Omental fat pad (tissue), 4 donors: ENCODE measurements at places on chromosomes 6 and 20. TPM values are rescaled to one million over a fixed set of nuclear protein-coding genes. Genes with fewer than 3 reads are reported as not detected.
A peak's percentile ranks its signal among the peaks of the same experiment; 100 is the strongest.

The SLPI gene
- total RNA-seq = 505 TPM

The RBBP8NL gene
- not detected for total RNA-seq

The ENPP1 gene
- total RNA-seq = 60.8 TPM

GRCh38 chr20:37283530-37284195 lies 5.8 kb upstream of the MANBAL start:
- no peak for DNase-seq

DNA sequence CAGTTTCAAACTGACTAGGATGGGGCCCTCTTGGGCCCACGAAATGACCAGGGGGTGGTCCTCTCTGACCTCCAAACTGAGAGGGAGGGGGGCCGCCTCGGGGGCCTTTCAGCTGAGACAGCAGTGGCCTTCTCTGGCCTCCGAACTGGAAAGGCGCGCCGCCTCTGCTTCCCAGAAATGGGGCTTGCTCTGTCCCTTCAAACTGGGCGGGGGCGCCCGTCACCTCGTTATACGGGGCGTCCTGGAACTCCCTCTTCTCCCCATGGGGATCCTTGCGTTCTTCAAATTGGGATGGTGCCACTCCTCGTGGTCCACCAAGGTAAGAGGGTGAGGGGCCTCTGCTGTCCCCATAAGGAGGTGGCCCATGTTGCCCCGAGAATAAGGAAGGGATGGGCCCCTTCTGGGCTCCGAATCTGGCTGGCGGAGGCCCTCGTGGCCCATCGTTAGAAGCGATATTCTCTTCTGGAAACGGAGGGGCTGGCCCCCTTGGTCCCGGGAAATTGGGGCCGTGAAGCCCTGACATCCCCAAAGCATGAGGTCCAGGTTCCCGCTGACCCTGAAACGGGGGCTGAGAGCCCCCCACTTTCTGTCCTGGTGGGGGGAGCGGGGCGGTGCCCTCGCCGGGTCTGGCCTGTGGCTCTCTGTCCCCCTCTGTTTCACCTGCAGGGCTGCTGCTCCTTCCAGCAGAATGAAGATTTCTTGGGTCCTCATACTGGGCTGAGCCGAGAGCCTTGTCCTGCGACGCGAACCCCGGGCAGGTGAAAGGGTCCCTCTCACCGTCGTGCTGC lies 18.7 kb upstream of the TCFL5 start:
- no peak for DNase-seq

The CLDN20 gene
- not detected for total RNA-seq

DNA sequence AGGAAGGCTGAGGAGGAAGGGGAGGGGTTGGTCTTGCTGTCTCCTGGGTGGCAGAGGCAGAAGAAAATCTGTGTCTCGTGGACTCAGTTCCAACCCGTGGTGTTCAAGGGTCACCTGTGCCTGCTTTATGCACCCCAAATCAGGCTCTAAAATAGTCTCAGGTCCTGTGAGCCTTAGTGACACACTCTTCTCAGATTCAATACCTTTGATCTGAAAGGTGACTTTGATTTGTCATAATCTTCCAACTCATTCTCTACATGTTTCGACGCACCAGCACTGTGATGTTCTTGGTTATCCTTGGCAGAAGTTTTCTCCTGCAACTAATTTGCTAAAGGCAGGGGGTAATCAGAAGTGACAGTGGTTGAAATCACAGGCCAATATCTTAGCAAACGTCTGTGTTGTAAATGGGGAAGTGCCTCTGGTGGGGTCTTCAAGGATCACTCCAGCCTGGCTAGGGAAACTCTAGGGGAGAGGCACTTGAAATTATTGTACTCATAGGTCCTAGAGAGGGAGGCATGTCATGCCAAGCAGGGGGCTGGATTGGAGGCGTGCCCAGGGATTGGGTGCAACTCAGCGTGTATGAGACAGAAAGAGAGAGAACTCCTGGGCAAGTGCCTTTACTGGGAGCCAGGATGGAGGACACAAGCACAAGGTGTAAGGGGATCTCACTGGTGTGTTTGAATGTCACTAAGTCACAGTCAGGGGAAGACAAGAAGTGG lies 19.0 kb upstream of the PRND start:
- no peak for DNase-seq

The SOX18 gene
- total RNA-seq = 8.0 TPM

GRCh38 chr20:42652266-42652665 lies 537.4 kb downstream of the PTPRT start:
- DNase-seq = no peak

GRCh38 chr20:6086868-6087267 lies 33.0 kb upstream of the LRRN4 start:
- no peak for DNase-seq

DNA sequence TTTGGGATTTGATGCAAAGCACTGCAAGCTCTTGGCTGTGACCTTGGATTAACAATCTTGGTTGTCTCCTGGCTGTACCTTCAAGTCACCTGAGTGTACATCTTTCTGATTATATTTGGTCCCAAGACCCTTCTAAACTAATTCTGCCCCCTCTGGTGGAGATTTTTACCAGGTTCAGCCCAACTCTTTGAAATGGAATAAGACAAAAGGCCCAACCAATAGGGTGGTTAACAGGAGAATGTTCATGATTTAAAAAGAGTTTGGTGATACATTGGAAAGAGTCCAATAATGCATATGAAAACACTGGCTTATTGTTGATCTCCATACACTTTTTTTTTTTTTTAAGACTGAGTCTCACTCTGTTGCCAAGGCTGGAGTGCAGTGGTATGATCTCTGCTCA lies 77.5 kb upstream of the CD83 start:
- no peak for DNase-seq

The UBE2C gene
- not detected for total RNA-seq

- DNase-seq = no peak
These were observed 33.8 kb upstream of the LCA5 start for GRCh38 chr6:79571030-79571367.

- no peak for DNase-seq
These were observed 14.5 kb downstream of the BCL2L1 start for GRCh38 chr20:31707994-31708735.

The HRH3 gene
- total RNA-seq = not detected

The TSPO2 gene
- not detected for total RNA-seq

- DNase-seq = no peak
These were observed 1.5 kb downstream of the SYNDIG1 start for GRCh38 chr20:24470746-24471582.

The PRDM13 gene
- not detected for total RNA-seq

DNA sequence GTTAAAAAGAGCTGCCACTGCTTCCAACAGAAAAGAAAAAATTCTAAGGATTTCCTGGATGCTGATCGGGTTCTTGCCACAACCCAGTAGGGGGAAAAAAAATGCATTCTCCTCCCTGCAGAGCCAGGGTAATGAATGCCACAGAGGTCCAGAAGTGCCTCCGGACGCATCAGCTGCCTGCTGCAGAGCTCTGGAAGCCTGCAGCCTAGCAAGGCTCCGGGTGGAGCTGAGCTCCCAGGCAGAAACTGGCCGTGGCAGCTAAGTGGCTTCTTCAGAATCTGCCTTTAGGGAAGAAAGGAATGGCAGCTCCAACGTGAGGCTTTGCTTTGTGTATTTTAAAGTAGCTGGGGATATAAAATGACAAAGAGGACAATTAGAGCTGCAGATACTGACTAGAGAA lies 155.0 kb downstream of the CFAP61 start:
- DNase-seq = no peak

DNA sequence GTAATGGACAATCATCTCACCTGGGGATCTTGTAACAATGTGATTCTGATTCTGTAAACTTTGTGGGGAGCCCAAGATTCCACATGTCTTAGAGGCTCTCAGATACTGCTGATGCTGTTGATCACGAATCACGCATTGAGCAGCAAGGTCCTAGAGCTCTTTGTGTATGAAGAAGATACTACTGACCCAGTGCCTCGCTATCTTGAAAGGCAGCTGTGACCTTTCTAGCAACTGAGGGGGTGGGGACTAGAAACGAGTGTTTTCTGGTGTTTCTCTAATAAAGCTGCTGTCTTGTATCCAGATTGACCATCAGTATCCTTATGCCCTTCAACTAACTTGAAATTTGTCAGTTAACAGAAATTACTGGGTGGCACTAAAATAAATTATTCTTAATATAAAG lies 142.9 kb downstream of the MTHFD1L start:
- DNase-seq = no peak

DNA sequence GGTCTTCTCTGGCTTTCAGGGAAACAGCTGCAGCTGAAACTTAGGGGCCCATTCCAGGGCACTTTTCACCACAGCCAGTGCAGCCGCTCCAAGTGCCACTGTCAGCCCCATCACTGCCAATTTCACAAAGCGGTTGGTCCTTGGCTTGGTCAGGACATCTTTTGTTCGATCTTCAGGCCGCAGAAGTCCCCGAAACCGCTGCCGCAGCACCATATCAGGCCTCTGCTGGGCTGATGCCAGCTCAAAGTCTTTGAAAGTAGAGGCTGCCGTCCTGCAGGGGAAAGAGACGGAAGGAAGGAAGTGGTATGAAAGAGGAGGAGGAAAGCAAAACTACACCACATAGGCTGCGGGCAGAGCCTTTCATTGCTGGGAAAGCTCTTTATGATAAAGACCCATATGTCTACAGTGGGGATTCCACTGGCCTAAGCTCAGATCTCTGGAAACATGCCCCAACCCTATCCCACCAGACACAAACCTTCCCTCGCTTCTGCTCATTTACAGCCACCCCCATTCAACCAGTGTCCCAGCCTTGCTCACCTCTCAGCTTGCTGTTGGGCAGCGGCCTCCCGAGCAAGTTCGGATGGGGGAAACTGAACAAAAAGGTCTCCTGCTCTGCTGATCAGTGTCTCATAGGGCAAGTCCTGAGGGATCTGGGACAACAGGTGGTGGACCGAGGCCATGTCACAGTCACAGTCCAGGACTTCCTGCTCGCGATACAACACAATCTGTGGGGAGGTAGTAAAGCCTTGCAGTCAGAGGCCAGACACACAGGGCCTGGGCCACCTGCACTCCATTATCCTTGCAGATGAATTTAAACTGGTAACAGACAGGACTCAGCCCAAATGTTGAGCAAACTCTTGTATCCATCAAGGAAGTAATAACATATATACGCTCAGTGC lies 23.5 kb downstream of the TBC1D20 start:
- DNase-seq = no peak

- no peak for DNase-seq
These were observed 40.4 kb upstream of the PRELID3B start for GRCh38 chr20:59082981-59083380.

The EEF1E1 gene
- 29.2 TPM for total RNA-seq

GRCh38 chr20:10649080-10649796 lies 24.6 kb downstream of the JAG1 start:
- DNase-seq = no peak

The PDE10A gene
- 15.9 TPM for total RNA-seq

- no peak for DNase-seq
These were observed 20.3 kb downstream of the ANKS1A start for GRCh38 chr6:34909320-34909883.

The DEFB115 gene
- total RNA-seq = not detected

The HLA-DOB gene
- 1.6 TPM for total RNA-seq

The MICB gene
- 3.3 TPM for total RNA-seq

The RIMS1 gene
- 1.8 TPM for total RNA-seq

GRCh38 chr20:54577637-54578036 lies 102.2 kb downstream of the DOK5 start:
- DNase-seq = no peak

The C6orf163 gene
- total RNA-seq = 2.0 TPM

The TNXB gene
- 132 TPM for total RNA-seq

DNA sequence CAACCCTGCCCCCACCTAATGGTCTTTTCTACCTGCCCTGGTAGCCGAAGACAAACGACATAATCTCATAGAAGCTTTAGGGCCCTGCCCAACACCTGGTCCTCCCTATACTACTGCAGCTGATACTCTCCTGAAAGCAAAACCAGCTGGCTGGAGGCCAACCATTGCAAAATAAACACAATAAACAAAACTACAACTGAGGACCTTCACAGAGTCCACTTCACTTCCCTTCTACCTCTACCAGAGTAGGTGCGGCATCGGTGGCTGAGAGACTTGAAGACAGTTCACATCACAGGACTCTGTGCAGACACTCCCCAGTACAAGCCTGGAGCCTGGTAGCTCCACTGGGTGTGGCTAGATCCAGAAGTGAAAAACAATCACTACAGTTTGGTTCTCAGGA lies 476.2 kb downstream of the MMUT start:
- DNase-seq = no peak

The COL9A1 gene
- total RNA-seq = not detected

DNA sequence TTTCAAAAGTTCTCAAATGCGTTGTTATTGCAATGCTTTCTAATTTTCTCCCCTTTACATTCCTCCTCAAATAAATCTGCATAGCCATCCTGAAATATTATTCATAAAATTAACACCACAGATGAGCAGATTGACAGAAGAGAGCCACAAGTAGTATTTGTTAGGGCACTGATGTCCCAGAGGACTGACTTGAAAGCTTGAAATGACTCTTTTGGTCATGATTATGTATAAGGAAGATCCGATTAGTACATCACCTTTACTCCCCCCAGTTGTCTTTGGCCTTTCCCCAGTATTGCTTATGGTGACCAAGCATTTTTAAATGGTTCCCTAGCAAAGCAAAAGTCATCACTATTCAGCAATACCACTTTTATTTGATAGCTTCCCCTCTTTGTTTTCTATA lies 187.6 kb downstream of the ADAT2 start:
- no peak for DNase-seq

- DNase-seq = peak; percentile 54
These were observed 687.9 kb upstream of the CITED2 start for GRCh38 chr6:140062043-140063020.

The C4A gene
- total RNA-seq = 336 TPM

DNA sequence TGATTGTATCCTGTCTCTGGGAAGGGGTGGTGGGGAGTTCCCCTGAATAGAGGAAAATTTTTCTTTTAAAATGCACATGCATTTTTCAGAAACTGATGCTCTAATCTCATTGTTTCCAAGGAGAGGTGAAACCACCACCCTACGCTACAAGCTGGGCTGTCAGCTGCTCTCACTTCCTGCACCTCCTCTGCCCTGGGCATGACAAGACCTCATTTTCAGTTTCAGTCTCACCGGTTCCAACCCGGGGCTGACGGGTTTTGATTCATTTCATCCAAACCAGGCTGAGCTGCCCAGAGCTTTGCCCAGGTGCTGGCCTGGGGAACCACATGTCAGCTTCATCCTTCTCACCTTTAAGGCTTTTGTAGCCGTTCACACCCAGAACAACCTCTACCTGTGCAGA lies 99.7 kb downstream of the EYA2 start:
- DNase-seq = no peak

DNA sequence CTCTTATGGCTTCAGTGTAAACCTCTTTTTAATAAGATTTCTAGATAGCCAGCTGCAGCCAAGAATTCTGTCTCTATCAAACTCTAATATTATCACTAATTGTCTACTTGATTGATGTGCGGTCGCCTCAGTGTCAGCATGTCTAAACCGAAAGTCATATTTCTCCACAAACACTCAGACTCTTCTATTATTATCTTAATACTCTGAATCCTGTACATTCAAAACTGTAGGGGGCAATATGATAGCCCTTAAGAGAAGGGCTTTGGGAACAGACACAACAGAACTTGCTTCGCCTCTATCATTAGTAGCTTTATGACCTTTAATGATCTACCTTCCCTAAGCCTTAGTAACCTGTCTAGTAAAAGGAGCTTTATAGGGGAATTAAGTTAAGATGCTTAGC lies 379.7 kb upstream of the PTCHD4 start:
- DNase-seq = no peak

- no peak for DNase-seq
These were observed at the start of gene PLA2G7 for GRCh38 chr6:46734867-46735719. TSS of gene PLA2G7 (minus strand) at chr6:46735375. CDS start at chr6:46722891, 12,484 bp downstream.
